ENCODE measurements at places on chromosomes 1 and 21. TPM values are rescaled to one million over a fixed set of nuclear protein-coding genes. Genes with fewer than 3 reads are reported as not detected.

Gene HES3
- total RNA-seq = not detected

Gene CRABP2
- 289 TPM for total RNA-seq

Gene SMIM1
- total RNA-seq = 1.9 TPM

Gene DYRK1A
- 33.3 TPM for total RNA-seq

Gene FCAMR
- total RNA-seq = 0.03 TPM

Gene MEF2D
- total RNA-seq = 17.8 TPM

Gene SPRR2B
- not detected for total RNA-seq

All from HT-29 (cell line).